ENCODE measurements at places on chromosomes 4 and X. TPM values are rescaled to one million over a fixed set of nuclear protein-coding genes. Genes with fewer than 3 reads are reported as not detected.

The GC gene
- total RNA-seq, result 2.5 TPM

The CLTRN gene
- 61.4 TPM for total RNA-seq

The ATXN3L gene
- total RNA-seq, result not detected

The TMLHE gene
- 21.5 TPM for total RNA-seq

The CYLC1 gene
- total RNA-seq, result not detected

The RADX gene
- 4.3 TPM for total RNA-seq

The SNCA gene
- 27.6 TPM for total RNA-seq

The BTC gene
- 8.1 TPM for total RNA-seq

The USP17L20 gene
- total RNA-seq, result not detected

The CSAG3 gene
- total RNA-seq, result not detected

The CSAG2 gene
- total RNA-seq, result not detected

The SPANXD gene
- not detected for total RNA-seq

The BANK1 gene
- 7.9 TPM for total RNA-seq

The MAOA gene
- 3.3 TPM for total RNA-seq

The ZCCHC12 gene
- total RNA-seq, result not detected

The MMRN1 gene
- total RNA-seq, result not detected

The PCDH11X gene
- not detected for total RNA-seq

The NAA11 gene
- not detected for total RNA-seq

The TCEAL2 gene
- not detected for total RNA-seq

The PNMA5 gene
- total RNA-seq, result not detected

The NXF2B gene
- not detected for total RNA-seq

The UGT2B11 gene
- total RNA-seq, result not detected

The UGT2B15 gene
- 0.98 TPM for total RNA-seq

The GPR50 gene
- total RNA-seq, result not detected

The CFAP47 gene
- total RNA-seq, result 1.0 TPM

The VCX gene
- not detected for total RNA-seq

The ALPK1 gene
- total RNA-seq, result 17.9 TPM

The ZDHHC15 gene
- total RNA-seq, result not detected

The ZRSR2 gene
- 16.4 TPM for total RNA-seq

The ZIC3 gene
- not detected for total RNA-seq

The ARMCX2 gene
- not detected for total RNA-seq

The UGT8 gene
- total RNA-seq, result 23.1 TPM

The ETDA gene
- not detected for total RNA-seq

The CXorf58 gene
- not detected for total RNA-seq

The SLIT2 gene
- 3.8 TPM for total RNA-seq

The COPS4 gene
- total RNA-seq, result 21.7 TPM

The RHOXF2B gene
- not detected for total RNA-seq

The BGN gene
- not detected for total RNA-seq

The PCDH7 gene
- total RNA-seq, result 1.8 TPM

The NLGN3 gene
- total RNA-seq, result 2.1 TPM

The DCAF8L1 gene
- total RNA-seq, result not detected

The POU4F2 gene
- not detected for total RNA-seq

The BEX3 gene
- 114 TPM for total RNA-seq

The DCAF12L2 gene
- total RNA-seq, result not detected

The SMARCA1 gene
- 10.1 TPM for total RNA-seq

The MEPE gene
- total RNA-seq, result not detected

The TEX13C gene
- total RNA-seq, result not detected

The PASD1 gene
- not detected for total RNA-seq
